ENCODE measurements at places on chromosomes 13 and 19.

GRCh38 chr13:30465343-30465592, 468 bp downstream of the HMGB1 start:
- no peak for DNase-seq

- no peak for DNase-seq
These were observed 29.2 kb downstream of the ZNF546 start for GRCh38 chr19:40025938-40026596.

GRCh38 chr19:9641810-9642209, 20.8 kb upstream of the ZNF561 start:
- DNase-seq = no peak

DNA sequence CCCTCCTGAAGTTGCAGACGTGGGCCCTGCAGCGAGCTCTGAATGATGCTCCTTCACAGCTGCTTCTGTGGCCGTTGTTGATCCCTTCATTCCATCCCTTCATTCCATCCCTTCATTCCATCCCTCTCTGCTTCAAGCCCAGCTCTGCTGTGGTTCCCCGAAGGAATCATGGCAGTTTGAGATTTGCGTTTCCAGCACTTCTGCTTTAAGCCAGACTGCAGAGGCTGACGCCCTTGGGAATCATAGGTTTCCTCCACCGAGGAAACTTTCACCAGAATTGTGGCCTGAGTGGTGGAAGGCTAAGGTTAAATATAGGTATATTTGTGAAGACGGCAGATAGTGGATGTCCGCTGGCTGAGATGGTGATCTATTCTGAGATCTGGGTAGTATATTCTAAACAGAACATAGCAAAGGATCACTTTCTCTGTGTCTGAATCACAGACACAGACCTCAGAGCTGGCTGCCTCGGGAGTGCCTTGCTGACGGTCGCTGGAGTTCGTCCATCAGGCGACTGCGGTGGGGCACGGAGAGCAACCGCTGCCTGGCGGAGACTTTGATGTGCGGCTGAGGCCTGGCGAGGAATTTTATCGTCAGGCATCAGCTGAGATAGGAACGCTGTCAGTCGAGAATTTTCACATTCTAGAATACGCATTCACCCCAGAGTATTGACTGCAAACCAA, 42.8 kb upstream of the DCUN1D2 start:
- no peak for DNase-seq

DNA sequence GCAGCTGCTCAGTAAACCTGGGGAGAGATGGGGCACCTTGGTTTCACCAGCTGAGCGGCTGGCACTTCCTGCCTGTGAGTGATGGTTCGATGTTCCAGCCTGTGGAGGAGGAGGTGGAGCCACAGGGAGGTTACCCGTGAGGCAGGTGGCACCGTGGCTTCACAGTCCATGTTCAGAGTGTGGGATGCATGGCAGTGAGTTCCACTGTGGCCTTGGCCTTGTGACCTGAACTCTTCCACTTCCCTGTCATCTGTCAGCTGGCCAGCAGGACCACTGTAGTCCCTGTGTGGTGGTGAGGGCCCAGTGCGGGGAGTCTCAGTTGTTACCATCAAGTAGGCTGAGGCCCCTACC, 16.9 kb downstream of the SMARCA4 start:
- DNase-seq = no peak

- no peak for DNase-seq
These were observed 386.6 kb downstream of the PCDH20 start for GRCh38 chr13:61029064-61029463.

- DNase-seq = no peak
These were observed 144.1 kb upstream of the TRPC4 start for GRCh38 chr13:38013676-38014075.

- DNase-seq = no peak
These were observed 34.7 kb upstream of the UBAC2 start for GRCh38 chr13:99165753-99166587.

- DNase-seq = no peak
These were observed 18.8 kb downstream of the GAS6 start for GRCh38 chr13:113845055-113845454.

GRCh38 chr19:1131718-1132551, 28.1 kb downstream of the GPX4 start:
- peak; percentile 72 for DNase-seq

GRCh38 chr19:57515255-57515654, 11.9 kb upstream of the ZNF549 start:
- DNase-seq = no peak

- DNase-seq = no peak
These were observed 8.7 kb downstream of the FIZ1 start for GRCh38 chr19:55590617-55591016.

DNA sequence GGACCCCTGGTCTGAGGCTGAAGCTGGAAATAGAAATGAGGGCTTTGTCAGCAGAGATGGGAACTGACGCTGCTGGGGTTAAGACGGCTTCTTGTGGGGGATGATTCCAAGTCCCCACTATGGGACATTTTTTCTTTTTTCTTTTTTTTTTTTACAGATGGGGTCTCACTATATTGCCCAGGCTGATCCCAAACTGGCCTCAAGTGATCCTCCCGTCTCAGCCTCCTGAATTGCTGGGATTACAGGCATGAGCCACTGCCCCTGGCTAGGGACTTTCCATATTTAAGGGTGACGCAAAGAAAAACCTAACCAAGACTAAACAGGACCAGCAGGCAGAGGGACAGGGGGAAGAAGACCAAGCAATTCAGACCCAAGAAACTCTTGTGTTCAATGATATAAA, 10.0 kb downstream of the LRFN3 start:
- no peak for DNase-seq

DNA sequence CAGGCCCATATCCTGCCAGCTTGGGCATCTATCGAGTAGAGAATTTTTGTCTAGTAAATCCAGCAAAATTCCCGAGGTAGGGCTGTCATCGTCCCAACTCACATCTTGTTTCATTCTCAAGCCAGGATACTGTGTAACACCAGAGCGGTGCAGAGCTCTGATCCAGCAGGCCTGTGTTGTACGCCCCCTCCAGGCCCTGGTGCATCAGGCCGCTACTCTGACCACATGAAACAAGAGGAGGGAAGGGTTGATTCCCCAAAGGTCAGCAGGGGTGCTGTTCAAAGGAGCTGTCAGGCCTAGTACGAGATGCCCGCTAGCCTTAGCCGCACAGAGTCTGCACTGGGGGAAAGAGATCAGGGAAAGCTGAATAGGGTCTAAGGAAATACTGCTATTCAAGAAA, 276.0 kb downstream of the SLC7A1 start:
- DNase-seq = peak; percentile 6

DNA sequence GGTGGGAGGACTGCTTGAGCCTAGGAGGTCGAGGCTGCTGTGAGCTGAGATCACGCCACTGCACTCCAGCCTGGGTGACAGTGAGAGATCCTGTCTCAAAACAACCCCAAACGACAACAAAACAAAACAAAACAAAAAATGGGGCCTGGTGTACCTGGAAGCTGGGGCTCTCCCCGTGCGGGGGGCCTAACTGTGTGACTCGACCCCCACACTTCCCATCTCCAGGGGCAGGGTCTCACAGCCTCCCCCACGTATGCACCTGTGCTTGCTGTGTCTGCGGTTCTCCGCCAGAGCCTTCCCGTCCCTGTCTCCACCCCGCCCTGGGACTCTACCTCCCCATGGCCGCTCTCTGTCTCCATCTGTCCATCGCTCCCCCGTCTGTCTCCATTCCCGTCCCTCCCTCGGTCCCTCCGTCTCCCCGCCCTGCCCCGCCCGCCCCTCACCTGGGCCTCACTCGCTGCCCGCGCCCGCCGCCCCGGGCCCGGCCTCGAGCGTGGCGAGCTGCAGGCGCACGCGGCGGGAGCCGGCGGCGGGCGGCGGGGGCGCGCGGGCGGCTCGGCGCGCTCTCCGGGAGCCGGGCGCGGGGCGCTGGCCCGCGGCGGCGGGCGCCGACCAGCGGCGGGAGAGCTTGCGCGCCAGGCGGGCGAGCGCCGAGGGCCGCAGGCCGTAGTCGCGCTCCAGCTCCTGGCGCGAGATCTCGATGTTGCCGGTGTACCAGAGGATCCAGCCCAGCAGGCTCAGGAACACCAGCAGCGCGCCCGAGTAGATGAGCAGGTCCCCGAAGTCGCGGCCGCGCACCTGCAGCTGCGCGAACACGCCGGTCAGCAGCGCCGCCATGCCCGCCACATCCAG, 587 bp downstream of the TMEM238 start:
- DNase-seq = peak; percentile 54

GRCh38 chr19:30480097-30480496, 107.9 kb downstream of the ZNF536 start:
- no peak for DNase-seq

DNA sequence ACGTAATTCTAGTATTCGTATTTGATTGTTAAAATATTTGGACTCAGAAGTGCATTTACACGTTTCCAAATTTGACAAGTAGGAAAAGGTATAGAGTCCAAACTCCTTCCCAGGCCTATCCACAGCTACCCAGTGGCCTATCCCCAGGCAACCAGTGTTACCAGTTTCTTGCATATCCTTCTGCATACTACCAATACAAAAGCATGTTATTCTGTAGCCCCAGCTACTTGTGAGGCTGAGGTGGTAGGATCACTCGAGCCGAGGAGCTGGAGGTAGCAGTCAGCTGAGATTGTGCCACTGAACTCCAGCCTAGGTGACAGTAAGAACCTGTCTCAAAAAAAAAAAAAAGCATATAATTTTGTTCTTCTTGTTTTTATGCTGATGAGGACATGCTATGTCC, 67.1 kb downstream of the LRCH1 start:
- no peak for DNase-seq

DNA sequence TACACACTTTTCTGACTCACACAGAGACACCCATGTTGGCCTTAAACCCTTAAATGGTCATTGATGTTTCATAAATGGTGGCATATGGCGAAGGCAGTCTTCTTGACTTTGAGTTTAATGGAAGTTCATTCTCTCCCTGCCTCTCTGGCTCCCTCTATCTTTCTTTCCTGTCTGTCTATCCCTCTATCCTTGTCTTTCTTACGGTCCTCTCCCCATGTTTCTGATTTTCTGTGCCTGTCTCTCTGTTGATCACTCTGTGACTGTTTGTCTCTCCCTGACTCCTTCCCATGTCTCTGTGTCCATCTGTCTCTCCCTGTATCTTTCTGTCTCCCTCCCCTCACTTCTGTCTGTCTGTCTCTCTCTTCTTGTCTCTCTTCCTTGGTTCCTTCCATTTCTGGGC, 43.2 kb upstream of the SHKBP1 start:
- DNase-seq = no peak

DNA sequence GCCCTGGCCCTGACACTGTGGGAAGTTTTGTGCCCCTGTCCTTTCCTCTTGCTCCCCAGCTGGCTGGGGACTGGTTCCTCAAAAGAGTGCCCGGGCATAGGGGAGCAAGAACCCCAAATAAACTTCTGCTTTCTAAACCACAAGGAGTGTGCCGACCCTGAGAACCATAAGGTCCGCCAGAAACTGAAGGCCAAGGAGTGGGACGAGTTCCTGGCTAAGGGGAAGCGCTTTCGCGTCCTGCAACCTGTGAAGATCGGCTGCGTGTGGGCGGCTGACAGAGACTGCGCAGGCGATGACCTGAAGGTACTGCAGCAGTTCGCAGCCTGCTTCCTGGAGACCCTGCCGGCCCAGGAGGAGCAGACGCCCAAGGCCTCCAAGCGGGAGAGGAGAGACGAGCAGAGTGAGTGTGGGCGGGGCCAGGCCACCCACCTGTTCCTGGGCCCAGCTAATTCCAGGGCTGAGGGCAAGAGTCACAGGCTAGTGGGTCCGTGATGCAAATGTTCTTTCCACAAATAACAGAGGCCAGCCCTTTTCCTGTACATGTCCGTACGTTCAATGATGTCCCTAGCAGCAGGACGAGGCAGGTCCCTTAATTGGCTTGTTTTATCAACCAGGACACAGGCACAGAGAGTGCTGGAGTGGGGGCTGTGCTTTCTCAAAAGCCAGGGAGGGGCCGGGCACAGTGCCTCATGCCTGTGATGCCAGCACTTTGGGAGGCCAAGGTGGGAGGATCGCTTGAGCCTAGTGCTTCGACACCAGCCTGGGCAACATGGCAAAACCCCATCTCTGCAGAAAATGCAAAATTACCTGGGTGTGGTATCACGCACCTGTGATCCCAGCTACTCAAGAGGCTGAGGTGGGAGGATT, 25.6 kb downstream of the UBXN6 start:
- DNase-seq = no peak

- no peak for DNase-seq
These were observed 14.7 kb downstream of the ATP12A start for GRCh38 chr13:24694907-24695306.

- DNase-seq = no peak
These were observed 208.9 kb downstream of the DNAJC15 start for GRCh38 chr13:43232144-43232872.

GRCh38 chr13:111187960-111188541, 72.9 kb downstream of the ARHGEF7 start:
- no peak for DNase-seq

DNA sequence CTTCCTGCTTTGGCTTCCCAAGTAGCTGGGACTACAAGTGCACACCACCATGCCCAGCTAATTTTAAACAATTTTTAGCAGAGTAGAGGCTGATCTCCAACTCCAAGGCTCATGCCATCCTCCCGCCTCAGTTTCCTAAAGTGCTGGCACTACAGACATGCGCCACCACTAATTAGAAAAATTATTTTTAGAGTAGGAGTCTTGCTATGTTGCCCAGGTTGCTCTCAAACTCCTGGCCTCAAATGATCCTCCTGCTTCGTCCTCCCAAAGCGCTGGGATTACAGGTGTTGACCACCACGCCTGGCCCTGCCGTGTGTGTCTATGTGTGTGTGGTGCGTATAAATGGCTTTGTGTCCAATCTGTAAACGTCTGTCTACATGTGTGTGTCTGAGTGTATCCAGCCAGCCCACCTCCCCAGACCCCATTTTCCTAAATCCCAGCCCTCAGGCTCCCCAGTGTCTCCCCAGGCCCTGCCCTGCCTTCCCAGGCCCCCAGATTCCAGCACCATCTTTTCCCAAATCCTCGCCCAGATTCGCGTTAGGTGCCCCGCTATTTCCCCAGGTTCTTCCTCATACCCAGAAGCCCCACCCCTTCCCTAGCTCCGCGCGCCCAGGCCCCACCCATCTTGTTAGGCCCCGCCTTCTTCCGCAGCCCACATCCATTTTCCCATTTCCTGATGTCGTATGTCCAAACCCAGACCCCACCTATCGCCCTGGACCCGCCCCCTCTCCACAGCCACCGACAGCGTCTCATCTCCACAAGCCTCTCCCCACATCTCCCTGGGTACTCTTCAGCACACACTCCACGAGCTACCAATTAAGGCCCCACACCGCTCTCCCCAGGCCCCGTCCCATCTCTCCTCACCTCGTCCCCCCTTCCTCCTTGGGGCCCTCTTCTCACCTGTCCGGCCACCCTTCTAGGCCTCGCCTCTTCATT, 24.9 kb downstream of the SLC8A2 start:
- peak; percentile 58 for DNase-seq

GRCh38 chr13:68066879-68067513, 836.9 kb upstream of the PCDH9 start:
- DNase-seq = no peak

GRCh38 chr13:39023761-39024160, 14.1 kb downstream of the PROSER1 start:
- DNase-seq = no peak

GRCh38 chr19:46745521-46746280, at the start of gene FKRP:
TSS of gene FKRP (plus strand) at chr19:46746057. CDS start at chr19:46755451, 9,394 bp downstream.
- DNase-seq = peak; percentile 38

- DNase-seq = no peak
These were observed 277.6 kb upstream of the KLHL1 start for GRCh38 chr13:70385852-70386251.

- no peak for DNase-seq
These were observed 9.9 kb downstream of the RFX2 start for GRCh38 chr19:6100284-6100915.

GRCh38 chr13:111213964-111214726, 99.0 kb downstream of the ARHGEF7 start:
- no peak for DNase-seq
